ENCODE measurements at places on chromosomes 1 and 21. TPM values are rescaled to one million over a fixed set of nuclear protein-coding genes. Genes with fewer than 3 reads are reported as not detected.

SRRM1 gene
- total RNA-seq = 30.4 TPM

ROR1 gene
- total RNA-seq = 10.5 TPM

NMNAT1 gene
- 13.2 TPM for total RNA-seq

FCRL5 gene
- not detected for total RNA-seq

FAAH gene
- total RNA-seq = 12.6 TPM

TNFSF18 gene
- total RNA-seq = 0.18 TPM

KRTAP19-1 gene
- not detected for total RNA-seq

SMPDL3B gene
- total RNA-seq = 0.09 TPM

LRRC8B gene
- 2.5 TPM for total RNA-seq

TMPRSS15 gene
- total RNA-seq = 0.40 TPM

PGD gene
- 51.2 TPM for total RNA-seq

WRAP73 gene
- total RNA-seq = 8.5 TPM

USP24 gene
- 41.2 TPM for total RNA-seq

F13B gene
- not detected for total RNA-seq

PLEKHA6 gene
- total RNA-seq = 2.2 TPM

DNM3 gene
- total RNA-seq = 7.0 TPM

RHEX gene
- 0.62 TPM for total RNA-seq

MT1HL1 gene
- total RNA-seq = not detected

CYP4X1 gene
- total RNA-seq = 3.0 TPM

KIF26B gene
- 0.89 TPM for total RNA-seq

SHISAL2A gene
- total RNA-seq = 1.8 TPM

ALG14 gene
- total RNA-seq = 3.2 TPM

USP48 gene
- 29.3 TPM for total RNA-seq
